ENCODE measurements at places on chromosomes 4 and X.
A peak's percentile ranks its signal among the peaks of the same experiment; 100 is the strongest.

GRCh38 chrX:10676235-10676957 is 56.0 kb upstream of the MID1 start:
- no peak for DNase-seq

- no peak for DNase-seq
These were observed 2.2 kb downstream of the RNF150 start for GRCh38 chr4:141130947-141131605.

DNA sequence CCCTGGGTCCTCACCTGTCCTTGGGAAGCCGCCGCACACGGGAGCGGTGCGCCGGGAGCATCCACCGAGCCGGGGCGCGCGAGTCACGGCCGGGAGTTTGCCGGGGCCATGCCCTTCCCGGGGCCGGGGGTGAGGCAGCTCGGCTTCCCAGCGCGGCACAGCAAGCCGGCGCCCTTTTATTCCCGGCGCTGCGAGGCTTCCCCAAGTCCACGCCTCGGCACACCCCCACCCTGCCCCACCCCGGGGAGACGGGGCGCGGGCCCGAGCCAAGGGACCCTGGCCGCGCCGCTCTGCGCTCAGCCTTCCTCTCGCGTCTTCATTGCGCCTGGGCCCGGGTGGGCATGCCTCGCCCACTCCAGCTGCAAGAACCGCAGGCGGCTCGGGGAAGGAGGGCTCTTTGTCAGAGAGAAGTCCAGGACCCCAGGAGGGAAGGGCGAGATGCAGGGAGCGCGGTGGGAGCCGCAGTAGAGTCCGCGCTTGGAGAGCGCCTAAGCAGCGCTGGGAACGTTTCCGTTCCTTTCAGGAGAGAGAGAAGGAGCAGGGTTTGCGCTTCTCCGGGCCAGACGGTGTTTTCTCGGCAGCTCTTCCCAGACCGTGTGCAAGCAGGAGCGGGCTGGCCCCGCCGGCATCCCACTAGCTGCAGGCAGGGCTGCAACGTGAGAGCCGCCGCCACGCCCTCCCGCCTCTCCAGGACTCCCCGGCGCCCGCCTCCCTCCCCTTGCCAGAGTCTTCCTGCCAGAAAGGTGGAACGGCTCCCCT is at the start of gene MXRA5:
Gene MXRA5, minus strand, starts transcription at position 152 of the 759 bp plus-strand sequence. CDS start 2,819 bp downstream, outside the sequence.
- DNase-seq, result no peak

DNA sequence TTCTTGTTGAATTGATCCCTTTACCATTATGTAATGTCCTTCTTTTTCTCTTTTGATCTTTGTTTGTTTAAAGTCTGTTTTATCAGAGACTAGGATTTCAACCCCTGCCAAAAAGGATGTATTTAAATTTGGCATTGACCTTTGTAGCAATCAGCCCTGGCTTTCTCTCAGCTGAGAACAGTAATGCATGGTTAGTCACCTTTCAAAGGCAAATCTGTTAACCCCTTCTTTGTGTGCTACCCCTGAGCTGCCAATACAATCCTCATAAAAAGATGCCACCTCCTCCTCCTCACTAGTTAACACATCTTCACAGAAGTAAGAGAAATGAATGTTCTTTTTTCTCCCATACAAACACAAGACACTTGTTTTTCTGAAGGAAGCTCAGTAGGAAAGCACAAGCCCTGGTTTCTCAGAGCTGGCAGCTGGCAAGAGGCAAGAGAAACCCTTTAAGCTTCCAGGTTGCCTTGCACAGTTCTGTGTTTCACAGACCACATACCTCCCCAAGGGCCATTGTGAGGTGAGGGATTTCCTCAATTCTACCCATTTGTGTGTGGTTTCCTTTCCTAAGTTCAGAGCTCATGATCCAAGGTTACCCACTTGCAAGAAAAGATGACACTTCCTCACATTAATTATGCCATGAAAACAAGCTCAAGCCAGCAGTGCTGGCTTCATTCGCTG is 122.6 kb downstream of the RCHY1 start:
- no peak for DNase-seq

GRCh38 chr4:41296995-41297394 is 40.3 kb downstream of the UCHL1 start:
- DNase-seq, result no peak

DNA sequence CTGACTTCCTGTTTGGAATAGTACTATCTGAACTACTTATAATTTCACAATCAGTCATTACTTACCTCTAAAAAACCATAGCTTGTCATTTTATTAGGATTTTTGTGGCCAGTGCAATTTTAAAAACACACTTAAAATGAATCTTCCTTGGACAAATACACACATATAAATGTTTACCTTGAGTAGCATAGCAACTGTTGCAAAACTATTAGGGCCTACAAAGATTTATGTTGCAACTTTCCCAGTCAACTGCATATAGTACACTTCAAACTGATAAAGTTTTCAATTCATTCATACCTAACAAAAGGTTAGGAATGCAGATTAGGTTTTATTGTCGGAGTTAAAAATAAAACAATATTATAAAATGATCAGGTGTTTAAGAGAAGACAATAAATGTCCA is 193.0 kb downstream of the PDGFC start:
- DNase-seq, result no peak

GRCh38 chr4:169027663-169028062 is 17.6 kb upstream of the CBR4 start:
- DNase-seq, result no peak

DNA sequence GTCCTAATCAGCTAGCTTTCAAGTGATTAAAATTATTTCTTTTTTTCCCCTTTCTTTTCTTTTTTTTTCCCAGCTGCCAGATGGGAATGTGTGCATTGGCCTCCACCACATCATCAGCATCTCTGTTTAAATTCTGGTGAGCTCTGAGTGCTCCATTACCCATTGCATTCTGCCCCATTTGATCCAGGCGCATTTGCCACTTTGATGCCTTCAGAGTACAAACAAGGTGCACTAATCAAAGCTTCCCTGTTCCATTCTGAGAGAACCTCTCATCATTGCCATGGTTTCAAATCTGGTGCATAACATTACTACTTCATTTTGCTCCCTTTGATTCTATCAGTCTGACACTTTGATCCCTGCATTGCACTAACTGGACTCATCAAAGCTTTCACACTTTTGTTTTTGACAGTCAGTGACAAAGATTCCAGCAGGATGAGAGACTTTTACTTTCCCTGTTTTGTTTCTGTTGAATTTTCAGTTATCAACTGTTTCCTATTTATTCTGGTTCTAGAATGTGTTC is 238.8 kb upstream of the PCDH10 start:
- no peak for DNase-seq

GRCh38 chrX:63581398-63581797 is 203.6 kb downstream of the ARHGEF9 start:
- DNase-seq, result no peak

- no peak for DNase-seq
These were observed 38.8 kb upstream of the DHRSX start for GRCh38 chrX:2539586-2539985.

GRCh38 chr4:151604238-151604637 is 156.6 kb downstream of the GATB start:
- DNase-seq, result peak; percentile 4

- DNase-seq, result no peak
These were observed 32.8 kb downstream of the TRMT44 start for GRCh38 chr4:8473198-8473919.

- no peak for DNase-seq
These were observed 11.7 kb upstream of the REELD1 start for GRCh38 chr4:146202665-146203064.

- no peak for DNase-seq
These were observed at the start of gene ANOS1 for GRCh38 chrX:8731559-8732395. ANOS1 (minus strand) TSS chrX:8732137; CDS start chrX:8732036, 101 bp downstream.

DNA sequence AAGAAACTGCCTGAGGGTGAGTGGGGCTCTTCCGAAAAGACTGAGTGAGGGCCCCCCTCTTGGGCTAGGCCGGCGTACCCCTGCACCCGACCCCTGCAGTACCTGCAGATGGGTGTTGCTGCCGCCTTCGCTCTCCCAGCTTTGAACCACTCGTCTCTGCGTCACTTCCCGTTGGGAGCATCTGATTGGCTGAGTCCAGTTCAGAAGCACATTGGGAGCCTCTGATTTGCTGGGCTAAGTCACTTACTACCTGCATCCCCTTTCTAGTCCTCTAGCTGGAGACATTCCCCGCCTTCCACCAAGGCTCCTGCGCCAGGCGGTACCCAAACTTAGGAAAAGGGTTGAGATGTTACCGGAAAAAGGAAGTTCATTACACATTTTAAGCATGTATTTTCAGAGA is 20.4 kb upstream of the WWC2 start:
- DNase-seq, result no peak

DNA sequence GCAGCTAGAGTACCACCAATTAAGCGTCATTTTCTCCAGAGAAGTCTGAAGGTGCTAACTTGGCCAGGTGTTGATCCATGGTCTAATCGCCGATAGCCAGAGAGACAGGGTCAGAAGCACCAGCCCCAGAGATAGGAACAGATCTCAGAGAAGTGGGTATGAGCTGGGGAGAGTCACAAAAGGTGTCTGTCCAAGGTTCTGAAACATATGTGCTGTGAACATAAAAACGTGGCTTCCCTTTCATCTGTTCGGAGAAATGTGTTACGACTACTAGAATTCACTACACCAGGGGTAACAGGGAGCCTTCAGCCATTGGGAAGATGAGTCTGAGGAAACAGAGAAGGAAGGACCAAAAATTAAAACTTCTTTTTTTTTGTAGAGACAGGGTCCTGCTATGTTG is 91.3 kb downstream of the FBXL5 start:
- DNase-seq, result no peak

DNA sequence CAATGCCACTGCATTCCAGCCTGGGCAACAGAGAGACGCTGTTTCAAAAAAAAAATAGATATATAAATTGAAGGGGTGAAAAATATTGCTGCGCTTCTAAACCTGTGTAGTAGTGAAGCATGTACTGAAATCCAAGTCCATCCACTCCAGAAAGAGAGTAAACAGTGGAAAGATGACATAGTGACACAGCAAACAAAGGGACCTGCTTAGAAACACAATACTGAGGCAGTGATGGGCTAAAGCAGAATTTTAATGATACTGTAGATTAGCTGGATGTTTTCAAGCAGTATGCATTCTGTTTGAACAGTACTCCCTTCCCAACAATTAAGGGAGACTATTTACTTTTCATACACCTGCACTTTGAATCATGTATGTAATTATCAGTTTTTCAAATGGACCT is 42.5 kb downstream of the TFDP3 start:
- no peak for DNase-seq

- no peak for DNase-seq
These were observed 17.2 kb downstream of the ASB11 start for GRCh38 chrX:15298201-15298600.

GRCh38 chr4:152599095-152599494 is 63.2 kb upstream of the FBXW7 start:
- no peak for DNase-seq

GRCh38 chr4:89042055-89042454 is 14.9 kb downstream of the FAM13A start:
- DNase-seq, result no peak

DNA sequence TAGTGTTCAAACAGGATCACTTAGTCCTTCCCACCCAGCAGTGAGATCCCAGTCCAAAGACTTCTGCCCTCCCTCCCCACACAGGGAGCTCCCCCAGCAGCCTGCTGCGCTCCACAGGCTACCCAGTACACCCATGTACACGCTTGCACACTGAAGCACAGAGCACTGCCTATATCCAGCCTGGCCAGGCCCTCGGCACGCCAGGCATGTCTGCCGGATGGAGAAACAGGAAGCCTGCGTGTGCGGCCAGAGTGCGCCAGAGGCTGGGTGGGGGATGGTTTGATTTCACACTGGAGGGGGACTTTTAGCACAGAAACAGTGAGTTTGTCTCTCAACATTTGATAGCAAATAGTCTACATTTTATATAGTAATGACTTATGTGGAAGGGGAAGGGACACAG is 833.5 kb upstream of the IGFBP7 start:
- DNase-seq, result no peak

DNA sequence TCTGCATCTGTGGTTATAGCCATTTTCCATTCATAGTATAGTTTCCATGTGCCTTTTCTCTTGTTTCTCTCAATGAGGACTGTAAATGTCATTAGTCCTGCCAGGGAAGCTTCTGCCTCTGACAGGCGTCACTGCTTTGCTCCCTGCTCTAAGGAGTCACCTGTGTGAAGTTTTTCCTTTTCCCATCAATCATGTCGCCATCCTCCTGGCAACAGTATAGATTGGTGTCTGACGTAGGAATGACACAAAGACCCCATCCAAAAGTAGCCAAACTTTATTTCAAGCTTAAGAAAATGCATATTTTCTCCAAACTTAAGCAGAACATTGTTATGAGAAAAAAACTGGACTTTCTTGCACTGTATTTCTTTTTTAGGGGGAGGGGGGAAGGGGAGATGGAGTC is 23.1 kb upstream of the MECP2 start:
- DNase-seq, result no peak

GRCh38 chr4:173827707-173828106 is 297.7 kb upstream of the HAND2 start:
- DNase-seq, result no peak

GRCh38 chr4:98602270-98602669 is 56.1 kb downstream of the TSPAN5 start:
- DNase-seq, result no peak

DNA sequence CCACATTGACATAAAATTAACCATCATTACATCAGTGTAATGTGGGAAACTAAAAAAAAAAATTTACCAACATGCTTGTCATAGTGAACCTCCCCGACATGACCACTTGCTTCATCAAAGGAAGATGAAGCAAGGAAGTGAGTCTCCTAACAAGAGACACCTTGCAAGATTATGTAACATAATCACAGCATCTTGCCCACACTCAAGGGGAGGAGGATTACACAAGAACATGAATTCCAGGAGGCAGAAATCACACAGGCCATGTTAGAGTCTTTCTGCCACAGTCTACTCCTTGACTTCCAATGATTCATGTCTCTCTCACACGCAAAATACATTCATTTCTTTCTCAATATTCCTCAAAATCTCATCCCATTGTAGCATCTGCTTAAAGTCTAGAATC is 93.3 kb downstream of the AKAP4 start:
- no peak for DNase-seq

- DNase-seq, result no peak
These were observed 55.9 kb downstream of the UGT2A3 start for GRCh38 chr4:68895561-68896198.

DNA sequence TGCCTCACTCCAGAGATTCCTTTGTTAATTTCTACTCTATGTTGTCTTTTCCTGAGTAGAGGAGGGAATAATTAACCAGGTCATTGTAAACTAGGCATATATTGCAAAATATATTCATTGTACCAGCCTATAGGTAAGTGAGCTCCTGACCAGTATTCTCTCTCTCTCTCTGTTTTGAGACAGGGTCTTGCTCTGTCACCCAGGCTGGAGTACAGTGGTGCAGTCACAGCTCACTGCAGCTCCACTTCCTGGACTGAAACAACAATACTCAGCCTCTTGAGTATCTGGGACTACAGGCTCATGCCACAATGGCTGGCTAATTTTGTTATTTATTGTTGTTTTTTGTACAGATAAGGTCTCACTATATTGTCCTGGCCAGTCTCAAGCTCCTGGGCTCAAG is 198.3 kb downstream of the ARAP2 start:
- DNase-seq, result no peak
